ENCODE measurements at places on chromosomes 2 and 18. TPM values are rescaled to one million over a fixed set of nuclear protein-coding genes. Genes with fewer than 3 reads are reported as not detected.

The OXER1 gene
- total RNA-seq: under 0.01 TPM

The CPO gene
- 0.09 TPM for total RNA-seq

The SLC30A3 gene
- under 0.01 TPM for total RNA-seq

The MYO3B gene
- 0.18 TPM for total RNA-seq

Measured in smooth muscle cell of bladder (primary cell).